ENCODE measurements at places on chromosomes 7 and 10.

DNA sequence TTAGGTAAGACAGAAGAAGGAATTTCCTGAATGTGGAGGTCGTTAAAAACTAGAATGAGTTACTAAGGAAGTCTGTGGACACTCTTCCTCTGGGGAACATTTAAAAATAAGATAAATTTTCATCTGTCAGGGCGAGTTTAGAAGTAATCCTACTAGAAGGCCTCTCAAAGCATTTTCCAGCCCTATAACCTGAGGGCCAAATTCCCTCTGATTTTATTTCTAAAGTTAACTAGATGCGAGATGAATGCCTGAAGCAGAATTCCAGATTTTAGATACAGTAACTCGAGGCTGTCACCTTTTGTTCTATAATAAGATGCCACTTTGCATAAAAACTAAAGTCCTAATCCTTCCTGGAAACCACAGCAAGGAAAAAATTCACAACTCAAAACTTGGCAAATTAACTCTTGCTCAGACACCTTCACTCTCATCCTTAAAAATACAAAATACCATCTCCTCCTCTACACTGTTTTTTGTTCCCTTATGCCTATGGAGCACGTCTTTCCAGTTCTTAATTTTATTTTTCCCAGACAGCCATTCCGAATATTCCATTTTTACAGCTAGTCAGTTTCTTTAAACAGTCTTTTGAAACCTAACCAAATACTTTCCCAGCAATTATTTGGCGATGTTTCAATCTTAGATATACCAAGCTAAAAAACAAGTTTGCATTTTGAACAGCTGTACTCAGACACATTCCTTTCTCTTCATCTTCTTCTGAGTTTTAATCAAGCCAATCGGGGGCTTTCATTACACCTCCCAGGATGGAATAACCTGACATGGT is 420.7 kb upstream of the NFE2L3 start:
- DNase-seq: no peak

- DNase-seq: no peak
These were observed 55.6 kb upstream of the ARID5B start for GRCh38 chr10:61845950-61846268.

DNA sequence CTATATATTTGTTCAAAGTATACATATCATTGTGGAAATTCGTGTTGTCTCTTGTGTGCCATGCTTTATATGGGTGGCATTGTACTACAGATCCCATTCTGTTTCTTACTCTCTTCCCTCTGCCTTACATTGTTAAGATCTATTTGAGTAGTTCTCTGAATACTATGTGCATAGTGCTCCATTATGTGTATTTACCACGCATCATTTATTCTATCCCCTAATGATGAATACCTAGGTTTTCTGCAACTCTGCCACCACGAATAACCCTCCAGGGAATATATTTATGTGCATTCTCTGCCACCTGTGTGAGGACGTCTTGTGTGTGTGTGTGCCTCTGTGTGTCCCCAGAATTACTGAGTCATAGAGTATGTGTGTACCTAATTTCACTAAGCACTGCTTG is 431.2 kb upstream of the C7orf33 start:
- no peak for DNase-seq

DNA sequence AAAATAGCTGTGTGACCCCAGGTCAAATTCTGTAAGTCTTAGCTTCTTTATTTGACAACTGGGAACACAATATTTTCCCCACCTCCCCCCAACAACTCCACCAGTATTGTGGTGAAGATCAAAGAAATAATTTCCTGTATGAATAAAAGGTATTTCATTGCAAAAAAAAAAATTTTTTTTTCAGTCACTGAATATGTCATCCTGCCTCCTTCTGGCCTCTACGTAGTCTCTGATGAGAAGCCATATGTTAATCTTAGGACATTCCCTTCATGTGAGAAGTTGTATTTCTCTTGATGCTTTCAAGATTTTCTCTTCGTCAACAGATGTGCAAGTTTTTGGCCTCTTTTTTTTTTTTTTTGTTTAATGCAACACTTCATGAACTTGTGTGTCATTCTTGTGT is 33.0 kb downstream of the ZNF33A start:
- DNase-seq: no peak

DNA sequence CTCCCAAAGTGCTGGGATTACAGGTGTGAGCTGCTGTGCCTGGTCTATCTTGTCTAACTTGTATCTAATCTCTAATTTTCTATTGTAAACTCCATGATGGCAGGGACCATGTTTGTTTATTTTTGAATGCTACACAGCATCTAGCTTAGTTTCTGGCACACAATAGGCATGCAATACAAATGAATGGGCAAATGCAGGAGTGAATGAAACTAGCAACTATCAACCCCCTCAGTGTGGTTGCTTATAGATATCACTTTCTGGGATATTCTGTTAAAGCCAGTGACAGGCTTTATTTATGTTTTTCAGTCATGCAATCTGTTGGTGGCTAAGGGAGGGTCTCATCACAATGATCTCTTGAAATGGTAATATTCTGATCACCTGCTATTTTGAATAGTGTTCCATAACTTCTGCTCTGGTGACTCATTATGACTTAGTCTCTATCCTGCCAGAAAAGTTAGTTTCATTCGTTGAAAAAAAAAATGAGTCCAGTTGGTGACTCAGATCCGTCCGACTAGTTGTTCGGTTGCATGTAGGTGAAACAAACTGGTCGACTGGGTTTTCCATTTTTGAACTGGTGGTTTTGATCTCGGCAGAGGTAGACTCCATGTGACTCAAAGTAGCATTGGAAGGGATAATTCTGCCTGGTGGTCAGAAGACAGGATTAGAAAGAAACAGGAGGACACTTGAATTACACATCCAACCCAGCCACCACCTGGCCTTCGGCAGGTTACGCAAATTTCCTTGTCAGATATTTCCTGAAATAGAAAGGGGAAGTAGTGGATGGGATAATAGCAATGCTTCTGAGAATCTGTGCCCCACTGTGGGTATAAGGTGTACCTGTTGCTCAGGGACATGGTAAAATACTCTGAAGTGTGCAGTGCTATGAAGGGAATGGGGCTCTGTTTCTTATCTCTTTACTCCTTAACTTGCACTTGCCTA is 76.8 kb downstream of the GATA3 start:
- DNase-seq: no peak

GRCh38 chr7:155247479-155248365 is 50.0 kb upstream of the INSIG1 start:
- DNase-seq: no peak

DNA sequence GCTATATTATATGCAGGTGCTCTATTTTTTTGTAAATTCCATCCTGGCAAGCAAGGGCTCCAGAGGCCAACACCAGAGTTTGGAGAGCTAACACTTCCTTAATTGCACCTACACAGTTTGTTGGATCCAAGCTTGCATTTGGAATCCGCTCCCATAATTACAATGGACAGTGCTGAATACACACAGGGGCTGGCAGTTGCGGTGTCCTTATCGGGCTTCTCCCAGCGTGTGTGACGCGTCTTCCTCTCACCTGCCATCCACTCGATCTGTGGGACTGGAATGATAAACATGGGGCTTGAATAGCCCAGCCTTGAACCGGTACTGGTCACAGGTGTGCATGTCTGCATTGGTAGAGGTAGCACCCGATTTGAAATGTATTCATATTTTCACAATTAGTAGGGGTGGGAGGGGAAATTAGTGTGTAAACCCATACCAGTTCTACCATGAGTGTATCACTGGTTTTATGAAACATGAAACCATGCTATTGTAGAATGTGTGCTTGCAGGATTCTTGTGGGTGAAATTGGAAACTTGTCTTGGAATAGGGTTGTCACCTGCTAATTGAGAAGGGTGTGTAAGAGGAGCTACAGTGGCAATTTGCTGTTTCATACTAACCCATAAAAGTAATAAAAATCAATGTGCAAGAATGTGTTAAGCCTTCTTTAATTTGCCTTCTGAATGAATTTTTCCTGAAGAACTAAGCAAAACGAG is 316.5 kb downstream of the WDR11 start:
- DNase-seq: no peak

DNA sequence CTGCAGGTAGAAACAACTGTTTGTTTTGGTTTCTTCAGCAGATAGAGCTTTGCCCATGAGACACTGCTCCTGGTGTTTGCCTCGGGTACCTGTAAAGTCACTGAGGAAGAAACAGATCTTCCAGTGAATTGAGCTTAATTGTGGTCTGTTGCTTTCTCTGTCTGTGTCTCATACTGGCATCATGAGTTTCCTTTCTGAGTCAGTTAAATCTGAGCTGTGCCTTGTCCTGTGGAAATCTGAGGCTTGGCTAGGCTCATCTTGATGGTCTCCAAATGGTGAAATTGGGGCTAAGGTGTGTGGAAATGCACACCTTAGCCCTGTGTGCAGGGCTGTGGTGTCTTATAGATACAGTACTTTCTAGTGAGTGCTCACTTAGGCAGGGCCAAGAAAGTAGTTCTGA is 67.4 kb downstream of the GBF1 start:
- no peak for DNase-seq

DNA sequence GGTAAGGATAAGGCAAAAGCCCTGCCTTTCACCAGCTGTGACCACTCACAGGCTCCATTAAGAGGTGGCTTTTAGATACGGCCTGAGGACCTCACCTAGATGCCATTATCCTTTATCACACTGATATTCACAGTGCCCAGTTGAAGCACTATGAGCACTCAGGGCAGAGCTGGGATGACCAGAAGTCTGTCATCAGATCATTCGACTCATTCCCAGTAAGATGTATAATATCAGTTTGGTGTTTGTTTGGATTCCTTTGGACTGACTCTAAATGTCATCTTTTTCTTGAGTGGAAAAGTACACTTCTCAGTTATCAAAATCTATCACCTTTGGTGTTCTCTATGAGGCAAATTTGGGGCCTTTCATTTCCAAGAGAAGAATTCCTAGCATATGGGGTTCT is 18.7 kb downstream of the CCDC136 start:
- DNase-seq: no peak

DNA sequence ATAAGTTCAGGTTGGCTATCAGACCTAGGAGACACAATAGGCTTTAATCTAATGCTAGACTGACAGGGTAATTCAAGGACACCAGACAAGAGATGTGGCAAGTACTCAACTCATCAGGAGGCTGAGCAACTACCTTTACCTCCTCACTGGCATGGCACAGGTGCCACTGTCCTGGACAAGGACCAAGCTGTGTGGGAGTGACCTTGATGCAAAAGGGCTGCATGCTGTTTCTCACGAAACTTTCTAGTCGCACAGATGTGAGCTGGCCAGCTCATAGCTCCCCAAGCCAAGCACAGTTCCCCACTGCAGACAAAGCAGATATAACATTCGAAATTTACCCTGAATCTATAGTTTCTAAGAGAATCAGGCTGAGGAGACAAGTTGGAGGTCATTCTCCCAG is 207.6 kb upstream of the GHITM start:
- DNase-seq: no peak

GRCh38 chr7:16942929-16943509 is 61.2 kb upstream of the AGR3 start:
- DNase-seq: no peak
